ENCODE measurements at places on chromosomes 4 and X. TPM values are rescaled to one million over a fixed set of nuclear protein-coding genes. Genes with fewer than 3 reads are reported as not detected.

The ATP11C gene
- 27.6 TPM for total RNA-seq

The MAGEA12 gene
- not detected for total RNA-seq

The CSAG3 gene
- not detected for total RNA-seq

The FAM133A gene
- under 0.01 TPM for total RNA-seq

The PRMT9 gene
- 4.7 TPM for total RNA-seq

The ZGRF1 gene
- 2.6 TPM for total RNA-seq

The CENPC gene
- total RNA-seq = 5.8 TPM

The FGB gene
- total RNA-seq = not detected

The PPEF2 gene
- not detected for total RNA-seq

The PDCL2 gene
- total RNA-seq = not detected

The TGIF2LX gene
- not detected for total RNA-seq

The TMEM150C gene
- 0.23 TPM for total RNA-seq

The COX7B2 gene
- not detected for total RNA-seq

The UTP3 gene
- 16.8 TPM for total RNA-seq

The SLC25A31 gene
- total RNA-seq = not detected

The PHOX2B gene
- total RNA-seq = not detected

The SCRG1 gene
- 1.4 TPM for total RNA-seq

The KIT gene
- total RNA-seq = 1.2 TPM

Measured in pericardium fibroblast (primary cell).